ENCODE measurements at places on chromosomes 1 and 21.

GRCh38 chr1:10679496-10680220, 116.8 kb downstream of the CASZ1 start:
- DNase-seq = no peak

DNA sequence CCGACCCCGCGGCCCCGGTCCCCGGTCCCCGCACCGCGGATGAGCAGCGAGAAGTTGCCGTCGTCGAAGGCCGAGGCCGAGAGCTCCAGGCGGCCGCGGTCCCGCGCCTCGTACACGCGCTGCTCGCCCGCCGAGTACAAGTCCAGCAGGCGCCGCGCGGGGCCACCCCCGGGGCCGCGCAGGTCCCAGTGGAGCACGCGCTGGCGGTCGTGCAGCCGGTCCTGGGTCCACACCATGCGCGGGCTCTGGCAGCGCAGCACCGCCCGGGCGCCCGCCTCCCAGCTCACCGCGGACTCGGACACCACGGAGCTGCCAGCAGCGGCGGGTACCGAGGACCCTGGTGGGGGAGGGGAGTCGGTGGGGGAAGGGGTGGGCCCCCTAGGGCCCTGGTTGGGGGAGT, 2.9 kb downstream of the MXRA8 start:
- DNase-seq = no peak

GRCh38 chr1:19668888-19669287, 4.2 kb downstream of the HTR6 start:
- no peak for DNase-seq

GRCh38 chr1:235424092-235424491, 56.9 kb downstream of the TBCE start:
- DNase-seq = peak; percentile 23

DNA sequence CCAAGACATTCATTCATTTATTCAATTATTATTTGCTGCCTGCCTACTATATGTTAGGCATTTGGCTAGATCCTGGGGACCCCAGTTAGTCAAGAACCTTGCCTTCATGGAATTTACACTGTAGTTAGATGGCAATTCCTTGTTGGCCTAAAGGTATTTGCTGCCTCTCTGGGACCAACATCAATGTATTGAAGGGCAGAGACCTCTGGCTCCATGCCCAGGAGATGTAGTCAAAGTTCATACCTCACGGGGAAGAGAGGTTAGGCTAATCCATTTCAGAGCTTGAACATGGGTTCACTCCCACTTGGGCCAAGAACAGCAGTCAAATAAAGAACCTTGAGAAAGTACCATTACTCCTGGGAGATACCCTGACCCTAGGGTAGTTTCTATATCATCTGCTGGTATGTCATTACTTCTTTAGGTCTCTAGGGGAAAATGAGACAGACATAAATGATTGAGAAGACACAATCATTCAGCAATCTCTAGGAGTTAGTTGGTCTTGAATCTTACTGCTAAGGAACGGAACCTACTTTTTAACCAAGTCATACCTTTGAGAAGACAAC, 32.0 kb downstream of the SORT1 start:
- DNase-seq = no peak

- no peak for DNase-seq
Measured at GRCh38 chr1:219585837-219586455, 27.0 kb downstream of the ZC3H11B start.

DNA sequence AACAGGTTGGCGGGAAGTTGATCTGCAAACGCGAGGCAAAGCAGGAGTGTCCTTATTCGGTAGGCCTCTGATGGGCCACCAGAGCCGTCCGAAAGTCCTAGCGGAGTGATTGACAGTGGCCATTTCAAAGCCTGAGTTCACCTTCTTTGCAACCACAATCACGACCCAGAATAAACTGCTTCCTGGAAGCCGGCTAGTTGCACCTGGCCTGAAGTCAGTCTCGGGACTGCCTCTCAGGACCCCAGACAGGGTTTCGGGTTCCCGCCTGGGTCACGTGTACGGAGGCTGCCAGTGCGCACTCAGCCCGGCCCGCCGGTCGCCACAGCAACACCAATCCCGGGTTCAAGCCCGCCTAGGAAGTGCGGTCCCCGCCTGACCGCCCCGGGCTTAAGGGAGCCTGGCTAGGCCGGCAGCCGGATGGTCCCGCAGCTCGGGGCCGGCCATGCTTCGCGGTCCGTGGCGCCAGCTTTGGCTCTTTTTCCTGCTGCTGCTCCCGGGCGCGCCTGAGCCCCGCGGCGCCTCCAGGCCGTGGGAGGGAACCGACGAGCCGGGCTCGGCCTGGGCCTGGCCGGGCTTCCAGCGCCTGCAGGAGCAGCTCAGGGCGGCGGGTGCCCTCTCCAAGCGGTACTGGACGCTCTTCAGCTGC, at the start of gene TOR3A:
Gene TOR3A (plus strand): TSS at position 384 of the 646 bp plus-strand sequence. CDS start 59 bp downstream, at position 443.
- peak; percentile 67 for DNase-seq

- DNase-seq = no peak
Measured at GRCh38 chr1:169163059-169163458, 56.6 kb downstream of the ATP1B1 start.

GRCh38 chr1:10687782-10688408, 108.6 kb downstream of the CASZ1 start:
- DNase-seq = no peak

DNA sequence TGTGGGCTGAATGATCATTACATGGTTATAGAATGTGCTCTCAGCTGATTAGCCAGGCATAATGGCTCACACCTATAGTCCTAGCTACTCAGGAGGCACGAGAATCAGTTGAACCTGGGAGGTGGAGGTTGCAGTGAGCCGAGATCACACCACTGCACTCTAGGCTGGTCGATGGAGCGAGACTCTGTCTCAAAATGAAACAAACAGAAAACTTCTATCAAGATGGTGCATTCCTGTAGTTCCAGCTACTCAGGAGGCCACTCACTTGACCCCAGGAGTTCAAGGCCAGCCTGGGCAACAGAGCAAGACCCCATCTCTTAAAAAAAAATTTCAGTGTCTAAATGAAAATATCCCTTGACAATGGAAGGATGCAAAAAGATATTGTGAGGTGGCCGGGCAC, 10.9 kb downstream of the TIMM17A start:
- no peak for DNase-seq

DNA sequence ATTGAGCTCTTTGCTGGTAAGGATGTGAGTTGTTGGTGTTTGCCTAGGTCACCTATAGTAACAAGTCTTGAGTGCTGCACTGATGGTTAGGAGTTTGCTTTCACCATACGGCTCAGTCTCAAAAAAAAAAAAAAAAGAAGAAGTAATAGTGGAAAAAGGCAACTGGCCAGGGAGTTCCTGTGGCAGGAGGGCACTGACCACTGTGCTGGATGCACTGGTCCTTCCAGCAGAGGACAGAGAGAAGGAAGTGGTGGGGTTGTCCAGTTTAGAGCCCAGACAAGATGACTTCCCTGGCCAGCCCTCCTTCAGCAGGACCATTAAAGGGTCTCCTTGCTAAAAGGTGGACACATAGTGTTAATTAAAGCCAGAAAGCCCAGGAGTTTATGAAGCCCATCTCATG, 11.9 kb upstream of the PTCH2 start:
- no peak for DNase-seq

GRCh38 chr21:37341254-37341960, 25.2 kb upstream of the DYRK1A start:
- DNase-seq = no peak

DNA sequence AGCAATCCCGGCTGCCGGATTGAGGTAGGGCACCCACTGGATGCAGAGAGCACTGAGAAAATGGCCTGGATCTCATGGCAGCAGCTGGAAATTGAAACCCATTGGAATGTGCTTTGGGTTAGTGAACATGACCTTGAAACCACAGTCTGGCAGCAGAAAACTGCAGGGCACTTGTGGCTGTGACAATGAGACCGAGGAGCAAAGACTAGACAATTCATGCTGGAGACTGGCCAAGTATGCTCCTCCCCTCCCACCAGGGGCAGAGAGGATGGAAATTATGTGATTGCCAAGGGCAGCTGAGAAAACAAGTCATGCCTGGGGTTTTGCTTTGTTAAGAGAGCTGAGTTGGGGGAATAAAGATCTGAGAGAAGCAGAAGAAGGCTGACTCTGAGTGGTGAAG, 60.7 kb downstream of the ZNF697 start:
- DNase-seq = no peak

GRCh38 chr1:5941671-5942070, 50.6 kb downstream of the NPHP4 start:
- DNase-seq = no peak

GRCh38 chr1:248710305-248710900, 7.8 kb upstream of the OR14I1 start:
- no peak for DNase-seq

- no peak for DNase-seq
Measured at GRCh38 chr1:158039380-158039779, 45.9 kb downstream of the KIRREL1 start.

DNA sequence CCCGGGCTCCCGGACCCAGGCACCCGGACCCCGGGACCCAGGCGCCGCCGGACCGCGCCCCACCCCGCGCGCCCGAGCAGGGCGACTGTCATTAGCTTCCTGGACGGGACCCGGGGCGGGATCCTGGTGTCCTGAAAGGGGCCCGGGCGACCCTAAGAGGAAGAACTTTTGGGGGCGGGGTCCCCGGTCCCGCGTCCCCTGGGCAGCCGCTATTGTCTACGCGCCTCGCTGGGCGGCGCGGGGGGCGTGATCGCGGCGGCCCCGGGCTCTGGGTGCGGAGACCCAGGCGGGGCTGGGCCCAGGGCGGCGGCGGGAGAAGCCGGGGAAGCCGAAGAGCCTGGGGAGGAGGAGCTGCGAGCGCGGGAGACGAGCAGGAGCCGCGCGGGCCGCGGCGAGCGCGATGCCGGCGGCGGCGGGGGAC, 465 bp downstream of the HUNK start:
- no peak for DNase-seq

DNA sequence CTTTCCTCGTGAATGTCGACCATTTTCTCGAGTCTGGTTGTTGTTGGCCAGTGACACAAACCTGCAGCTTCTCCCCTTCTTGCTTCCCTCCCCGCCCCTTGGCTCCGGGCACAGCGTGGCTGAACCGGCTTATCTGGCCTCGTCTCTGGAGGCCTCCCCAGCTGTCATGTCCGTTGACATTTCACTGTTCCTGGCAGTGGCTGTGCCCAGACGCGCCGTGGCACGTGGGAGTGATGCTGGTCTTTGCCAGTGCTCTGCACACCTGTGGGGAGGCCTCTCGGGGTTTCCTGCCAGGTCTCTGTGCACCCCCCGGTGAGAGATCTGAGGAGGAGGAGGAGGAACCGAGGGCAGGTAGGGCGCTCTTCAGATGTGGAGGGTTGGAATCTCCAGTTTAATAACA, 23.7 kb downstream of the SKI start:
- DNase-seq = no peak

- no peak for DNase-seq
Measured at GRCh38 chr1:223231581-223231980, 88.5 kb upstream of the TLR5 start.

GRCh38 chr1:201741763-201742342, 87.1 kb upstream of the IPO9 start:
- no peak for DNase-seq

DNA sequence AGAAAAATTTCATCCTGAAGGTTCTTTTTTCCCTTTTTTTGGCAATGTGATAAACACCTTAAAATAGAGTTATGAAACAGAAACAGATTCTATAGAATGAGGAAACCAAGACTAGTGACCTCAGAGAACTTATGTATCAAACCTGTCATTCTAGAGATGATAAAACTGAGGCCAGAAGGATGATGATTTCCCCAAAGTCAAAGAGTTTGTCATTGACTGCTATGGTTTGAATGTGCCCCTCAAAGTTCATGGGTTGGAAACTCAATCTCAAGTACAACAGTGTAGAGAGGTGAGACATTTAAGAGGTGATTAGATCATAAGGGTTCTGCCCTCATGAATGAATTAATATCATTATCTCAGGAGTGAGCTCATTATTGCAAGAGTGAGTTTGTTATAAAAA, 13.7 kb upstream of the BEND5 start:
- no peak for DNase-seq

DNA sequence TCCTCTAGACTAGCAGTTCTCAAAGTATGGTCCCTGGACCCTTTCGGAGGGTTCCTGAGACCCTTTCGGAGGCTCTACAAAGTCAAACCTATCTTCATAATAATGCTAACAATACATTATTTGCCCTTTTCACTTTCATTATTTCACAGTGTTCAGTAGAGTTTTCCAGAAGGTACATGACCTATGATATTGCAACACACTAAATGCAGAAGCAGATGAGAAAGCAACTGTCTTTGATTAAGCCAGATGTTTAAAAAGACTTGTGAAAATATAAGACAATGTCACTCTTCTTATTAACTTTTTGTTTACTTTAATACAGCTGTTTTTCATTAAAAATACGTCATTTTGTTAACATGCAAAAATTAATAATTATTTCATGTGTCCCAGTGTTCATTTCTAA, 5.8 kb downstream of the KCNJ10 start:
- no peak for DNase-seq

- no peak for DNase-seq
Measured at GRCh38 chr1:40133839-40134238, 27.3 kb upstream of the RLF start.

GRCh38 chr1:219439376-219439775, 173.5 kb downstream of the ZC3H11B start:
- no peak for DNase-seq

DNA sequence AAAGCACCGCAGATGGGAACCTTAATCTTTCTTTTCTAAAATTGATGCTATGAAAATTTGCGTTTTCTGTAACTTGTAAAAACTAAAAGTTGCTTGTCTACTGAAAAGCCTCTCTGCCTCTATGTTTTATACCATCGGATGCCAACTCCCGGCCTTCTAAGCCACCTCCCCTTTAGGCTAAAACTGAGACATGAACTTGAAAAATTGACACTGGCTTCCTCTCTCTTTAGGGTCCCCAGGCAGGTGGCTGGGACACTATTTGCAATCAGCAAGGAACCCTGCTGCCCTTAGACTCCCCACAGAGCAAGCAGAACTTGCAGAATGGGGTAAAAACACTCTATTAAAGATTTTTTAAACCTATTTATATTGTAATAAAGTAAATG, 151.1 kb upstream of the CAMK1G start:
- DNase-seq = no peak

- DNase-seq = no peak
Measured at GRCh38 chr1:241129207-241129960, 227.6 kb downstream of the RGS7 start.

DNA sequence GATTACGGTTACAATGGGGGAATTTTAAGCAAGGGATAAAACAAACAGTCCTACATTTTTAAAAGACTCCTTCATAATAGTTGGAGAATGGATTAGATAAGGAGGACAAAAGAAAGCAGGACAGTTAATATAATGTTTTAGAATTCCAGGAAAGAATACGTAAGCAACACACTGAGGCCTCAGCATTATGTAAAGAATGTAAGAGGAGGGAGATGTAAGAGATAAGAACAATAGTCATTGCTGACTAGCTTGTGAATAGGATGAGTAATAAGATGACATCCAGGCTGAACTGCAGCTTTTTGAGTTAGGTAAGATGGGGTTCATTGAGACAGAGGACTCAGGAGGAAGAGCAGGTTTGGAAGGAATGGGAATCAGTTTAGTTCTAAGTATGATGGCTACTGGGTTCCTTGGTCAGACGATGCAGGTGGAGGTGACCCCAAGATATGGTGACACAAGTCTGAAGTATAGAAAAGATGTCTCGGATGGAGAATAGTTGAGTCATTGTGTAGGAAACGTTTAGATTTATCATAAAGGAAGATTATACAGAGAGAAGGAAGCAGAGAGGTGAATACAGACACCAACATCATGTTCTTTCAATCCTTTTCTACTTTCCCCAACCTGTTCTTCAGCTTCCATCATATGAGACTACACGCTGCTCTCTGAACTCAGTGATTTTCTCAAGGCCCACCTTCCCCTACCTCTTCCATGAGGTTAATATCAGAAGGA, 372.8 kb downstream of the PTBP2 start:
- DNase-seq = no peak

- DNase-seq = peak; percentile 60
Measured at GRCh38 chr1:203682473-203683383, 56.1 kb downstream of the ATP2B4 start.

GRCh38 chr1:62269851-62270495, 49.3 kb downstream of the KANK4 start:
- DNase-seq = no peak

Measured in CD4-positive, CD25-positive, alpha-beta regulatory T cell (primary cell).